Head of caudate nucleus (tissue), 42 donors: ENCODE measurements at places on chromosomes 4 and X.

DNA sequence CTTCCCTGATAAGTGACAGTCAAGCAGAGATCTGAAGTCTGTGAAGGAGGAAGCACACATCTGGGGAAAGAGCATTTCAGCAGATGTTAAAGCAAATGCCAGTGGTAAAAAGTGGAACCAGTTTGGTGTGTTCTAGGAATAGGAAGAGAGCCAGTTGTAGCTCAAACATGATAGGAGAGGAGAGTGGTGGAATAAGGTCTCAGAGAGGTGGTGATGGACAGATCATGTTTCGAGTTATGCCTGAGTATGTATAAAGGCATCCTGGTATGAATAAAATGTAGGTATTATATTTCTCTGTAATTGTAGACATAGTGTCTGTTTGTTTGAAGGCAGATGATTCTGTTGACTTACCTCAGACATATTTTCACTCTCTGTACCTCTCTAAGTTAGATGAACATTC lies 89.1 kb downstream of the LARP7 start:
- no peak for DNase-seq

GRCh38 chrX:68710870-68711576 lies 63.6 kb downstream of the STARD8 start:
- DNase-seq = no peak

- DNase-seq = no peak
These were observed 217.3 kb upstream of the TAPT1 start for GRCh38 chr4:16443504-16444088.

- no peak for DNase-seq
These were observed 456.5 kb upstream of the ADGRL3 start for GRCh38 chr4:60743654-60744053.

GRCh38 chr4:79298027-79298426 lies 27.8 kb downstream of the NAA11 start:
- DNase-seq = no peak

- DNase-seq = peak; percentile 32
These were observed 134.5 kb downstream of the BTC start for GRCh38 chr4:74659576-74660411.

DNA sequence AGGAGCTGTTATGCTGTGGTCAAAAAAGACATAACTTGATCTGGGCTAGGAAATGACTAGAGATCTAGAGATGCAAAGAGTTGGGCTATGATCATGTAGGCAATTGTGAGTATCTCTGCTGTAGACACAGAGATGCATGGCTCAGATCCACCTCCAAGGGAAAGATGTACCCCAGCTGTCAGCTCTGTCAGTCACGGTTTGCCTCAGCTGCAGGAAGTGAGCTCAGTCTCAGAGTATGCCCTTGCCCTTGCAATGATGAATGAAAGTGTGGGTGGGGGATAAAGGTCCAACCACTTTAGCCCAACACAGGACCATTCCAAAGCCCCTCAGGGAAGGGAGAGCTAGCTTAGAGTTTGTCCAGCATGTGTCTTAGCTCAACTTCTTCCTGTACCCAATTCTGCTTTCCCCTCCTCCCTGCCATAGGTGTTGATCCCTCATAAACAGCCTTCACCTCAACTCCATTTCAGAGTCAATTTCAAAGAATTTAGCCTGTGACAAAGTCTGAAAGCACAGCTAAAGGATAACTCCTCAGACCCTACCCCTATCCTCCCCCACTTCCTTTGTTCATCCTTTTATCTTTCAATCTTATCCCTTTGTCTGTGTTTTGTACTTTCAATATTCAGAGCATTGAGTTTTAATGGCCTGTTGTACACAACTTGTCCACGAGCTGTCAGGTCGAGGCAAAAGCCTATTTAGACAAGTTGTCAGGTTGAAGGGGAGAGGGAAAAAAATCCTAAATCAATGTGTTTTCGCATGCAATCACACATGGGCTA lies 90.6 kb downstream of the MID1IP1 start:
- no peak for DNase-seq

- DNase-seq = no peak
These were observed 367.9 kb upstream of the SPOCK3 start for GRCh38 chr4:167602157-167602556.

DNA sequence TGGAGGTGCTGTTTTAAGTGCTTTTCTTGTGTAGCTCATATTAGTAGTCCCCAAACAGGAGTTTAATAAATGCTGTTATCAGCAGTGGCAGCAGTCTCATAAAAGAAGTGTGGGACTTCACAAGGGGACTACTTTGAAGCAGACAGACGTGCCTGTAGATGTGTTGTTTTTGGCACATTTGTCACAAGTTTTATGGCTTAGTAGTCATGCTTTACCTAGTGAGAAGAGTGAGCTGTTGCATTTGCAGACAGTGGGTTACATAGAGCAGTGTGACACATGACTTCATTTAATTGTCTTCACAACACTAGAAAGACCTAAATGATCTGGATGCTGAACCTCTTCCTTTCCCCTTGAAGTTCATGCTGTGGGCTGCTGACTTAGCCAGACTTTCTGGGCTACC lies 149.5 kb upstream of the MBNL3 start:
- DNase-seq = no peak

DNA sequence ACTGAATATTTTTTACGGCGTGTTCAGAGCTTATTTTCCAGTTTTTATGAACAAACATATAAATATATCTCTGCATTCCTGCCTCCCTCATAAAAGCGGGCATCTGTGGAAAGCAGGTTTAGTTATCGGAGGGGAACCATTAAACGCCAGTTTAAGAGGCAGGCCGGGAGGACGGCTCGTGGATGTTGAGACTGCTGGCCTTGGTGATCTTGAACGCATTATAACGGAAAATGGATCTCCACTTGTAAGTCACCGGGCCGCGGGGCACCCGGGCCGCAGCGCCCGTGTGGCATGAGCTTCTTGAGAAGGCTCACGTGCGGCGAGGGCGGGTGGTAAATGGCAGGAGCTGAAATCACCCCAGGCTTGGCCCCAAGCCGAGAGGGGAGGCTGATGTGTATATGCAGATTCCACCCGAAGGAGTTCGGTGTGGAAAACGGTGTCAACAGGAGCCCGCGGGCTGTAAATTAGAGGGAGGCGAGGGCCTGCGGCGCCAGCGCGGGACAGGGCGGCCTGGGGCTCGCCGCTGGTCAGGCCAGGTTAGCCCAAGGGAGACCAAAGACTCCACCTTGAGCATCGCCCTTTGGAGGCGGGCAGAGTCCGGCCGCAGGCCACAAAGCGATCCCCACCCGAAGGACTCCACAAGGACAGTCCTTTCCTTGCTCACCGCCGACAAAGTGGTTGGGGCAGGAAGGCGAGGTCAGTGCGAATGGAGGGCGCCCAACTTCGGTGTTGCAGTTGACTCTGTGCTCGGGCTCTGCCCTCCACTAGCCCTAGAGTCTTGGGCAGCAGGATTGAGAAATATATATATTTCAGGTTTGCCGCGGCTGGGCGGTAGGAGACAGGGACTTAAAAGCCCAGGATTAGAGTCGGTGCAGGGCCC lies 1.3 kb upstream of the HAND2 start:
- DNase-seq = no peak

DNA sequence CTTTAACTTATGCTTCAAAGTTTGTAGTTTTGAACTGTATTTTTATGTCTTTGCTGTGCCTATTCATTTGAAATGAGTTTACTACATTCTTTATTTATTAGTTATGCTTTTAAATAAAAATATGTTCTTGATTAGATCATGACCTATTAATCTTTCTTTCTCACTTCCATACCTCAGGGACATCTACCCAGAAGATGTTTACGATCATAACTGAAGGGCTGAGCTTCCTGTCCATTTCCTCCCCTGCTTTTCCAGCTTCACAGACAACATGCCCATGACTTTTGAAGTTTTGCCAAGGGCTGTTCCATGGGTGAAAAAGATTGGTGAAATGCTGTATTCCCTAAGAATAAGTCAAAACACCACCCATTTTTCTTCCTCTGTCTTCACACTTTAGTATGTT lies 99.7 kb upstream of the DDIT4L start:
- no peak for DNase-seq

DNA sequence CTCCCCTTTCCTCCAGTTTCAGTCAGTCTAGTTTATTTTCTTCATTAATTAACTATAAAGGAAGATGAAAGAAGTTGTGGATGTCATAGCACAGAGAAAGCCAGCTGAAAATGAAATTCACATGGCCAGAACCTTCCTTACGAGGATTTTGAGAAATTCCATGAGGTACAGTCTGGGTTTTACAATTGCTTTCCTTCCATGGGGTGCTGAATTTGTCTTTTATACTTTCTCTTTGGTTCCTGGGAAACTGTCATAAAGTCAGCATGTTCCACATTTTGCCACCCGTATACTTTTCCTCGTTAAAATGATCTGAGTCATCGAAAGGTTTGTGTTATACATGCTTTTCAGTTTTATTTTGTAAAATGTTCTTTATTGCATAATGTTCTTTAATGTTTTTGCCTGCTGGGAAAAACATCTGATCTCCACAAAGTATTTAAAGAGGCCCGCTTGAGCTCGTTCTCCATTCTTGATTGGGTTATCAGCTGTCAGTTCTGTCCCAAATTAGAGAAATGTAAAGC lies 78.1 kb upstream of the CLDN34 start:
- DNase-seq = no peak

GRCh38 chr4:45353161-45353560 lies 626.8 kb upstream of the GNPDA2 start:
- DNase-seq = no peak

- DNase-seq = peak; percentile 43
These were observed 40.5 kb upstream of the BMP3 start for GRCh38 chr4:80989921-80990544.

- no peak for DNase-seq
These were observed 35.7 kb upstream of the NKX3-2 start for GRCh38 chr4:13580036-13580435.

GRCh38 chrX:42720209-42720608 lies 57.8 kb downstream of the PPP1R2C start:
- DNase-seq = no peak

GRCh38 chr4:86927843-86928395 lies 6.9 kb upstream of the AFF1 start:
- no peak for DNase-seq

DNA sequence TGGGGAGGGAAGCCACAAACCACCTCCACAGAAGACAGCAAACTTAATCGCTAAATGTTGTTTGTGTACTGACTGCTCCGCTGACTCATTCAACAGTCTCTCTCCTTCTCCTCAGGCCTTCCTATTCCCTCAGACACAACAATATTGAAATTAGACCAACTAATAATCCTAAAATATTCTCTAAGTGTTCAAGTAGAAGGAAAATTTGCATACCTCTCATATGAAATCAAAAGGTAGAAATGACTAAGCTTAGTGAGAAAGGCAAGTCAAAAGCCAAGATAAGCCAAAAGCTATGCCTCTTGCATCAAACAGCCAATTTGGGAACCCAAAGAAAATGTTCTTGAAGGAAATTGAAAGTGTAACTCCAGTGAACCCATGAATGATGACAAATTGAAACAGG lies 75.7 kb upstream of the ARHGAP24 start:
- DNase-seq = no peak

GRCh38 chrX:49316085-49316484 lies 5.8 kb upstream of the GAGE12J start:
- no peak for DNase-seq

DNA sequence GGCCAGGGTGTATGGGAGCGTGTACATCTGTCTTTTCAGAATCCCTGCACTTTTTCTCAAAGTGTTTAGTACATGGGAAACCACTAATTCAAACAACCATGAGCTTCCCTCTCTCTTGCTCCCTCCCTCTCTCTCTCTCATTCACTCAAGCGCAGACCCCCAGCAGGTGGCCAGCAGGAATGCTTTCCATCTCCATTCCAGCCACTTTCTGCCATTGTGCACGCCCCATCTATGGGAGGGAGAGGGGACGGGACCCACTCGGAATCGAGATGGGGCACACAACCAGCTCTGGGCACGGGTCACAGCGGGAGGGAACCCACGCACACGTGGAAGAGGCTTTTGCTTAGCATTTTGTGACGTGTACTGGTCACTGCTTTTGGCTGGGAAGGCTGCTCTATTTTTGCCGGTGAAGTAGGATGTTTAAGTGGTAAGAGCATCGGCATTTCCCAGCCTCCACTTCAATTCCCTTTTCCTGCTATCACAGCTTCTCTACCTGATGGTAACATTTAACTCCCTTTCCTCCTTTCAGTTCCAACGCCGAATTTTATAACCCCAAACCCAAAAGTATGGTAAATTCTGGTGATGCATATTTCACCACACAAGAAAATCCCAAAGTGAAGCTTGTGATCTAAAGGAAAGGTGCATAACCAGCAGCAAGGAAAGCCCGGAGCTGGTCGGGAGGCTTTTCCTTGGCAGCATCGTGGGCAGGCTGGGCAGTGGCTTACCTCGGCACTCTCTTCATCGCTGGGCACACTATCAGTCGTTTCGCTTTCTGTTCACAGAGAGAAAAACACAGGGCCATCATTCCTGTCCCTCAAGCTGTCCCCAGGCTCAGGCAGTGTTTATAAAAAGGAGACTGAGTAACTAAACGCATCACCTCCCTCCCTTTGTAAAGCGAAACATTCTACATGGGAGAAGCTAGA lies 84.1 kb downstream of the IRF2 start:
- no peak for DNase-seq

DNA sequence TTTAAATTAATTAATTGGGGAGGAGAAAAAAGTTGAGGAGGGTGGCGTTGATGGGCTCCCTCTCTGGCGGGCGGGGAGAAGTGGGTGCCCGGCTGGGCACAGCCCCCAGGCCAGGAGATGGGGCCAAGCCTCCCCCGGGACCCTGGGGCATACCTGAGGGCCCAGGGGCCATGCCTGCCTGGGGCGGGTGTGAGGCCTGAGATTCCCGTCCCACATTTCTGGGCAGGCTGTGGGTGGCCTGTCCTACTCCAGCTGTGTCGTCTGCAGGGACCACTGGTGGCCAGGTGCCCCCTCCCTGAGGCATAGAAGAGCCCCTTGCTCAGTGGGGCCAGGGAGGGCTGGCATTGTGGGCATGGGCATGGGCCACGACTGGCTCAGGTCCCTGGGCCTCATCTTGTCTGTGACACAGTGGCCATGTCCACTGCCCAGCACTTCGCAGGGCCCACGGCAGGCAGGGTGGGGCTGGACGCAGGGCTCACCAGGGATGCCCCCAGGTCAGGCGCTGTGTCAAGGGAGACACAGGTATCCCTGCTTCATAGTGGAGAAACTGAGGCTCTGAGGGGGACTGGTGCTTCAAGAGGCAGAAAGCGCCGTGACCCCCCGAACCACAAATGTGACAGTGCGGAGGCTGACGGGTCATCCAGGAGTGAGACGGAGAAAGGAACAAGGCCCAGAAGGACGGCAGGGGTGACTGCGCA lies 60.1 kb downstream of the FAM53A start:
- DNase-seq = no peak
